ENCODE measurements at places on chromosomes 13 and 19.

- DNase-seq: no peak
These were observed 6.0 kb downstream of the CKAP2 start for GRCh38 chr13:52461265-52461664.

DNA sequence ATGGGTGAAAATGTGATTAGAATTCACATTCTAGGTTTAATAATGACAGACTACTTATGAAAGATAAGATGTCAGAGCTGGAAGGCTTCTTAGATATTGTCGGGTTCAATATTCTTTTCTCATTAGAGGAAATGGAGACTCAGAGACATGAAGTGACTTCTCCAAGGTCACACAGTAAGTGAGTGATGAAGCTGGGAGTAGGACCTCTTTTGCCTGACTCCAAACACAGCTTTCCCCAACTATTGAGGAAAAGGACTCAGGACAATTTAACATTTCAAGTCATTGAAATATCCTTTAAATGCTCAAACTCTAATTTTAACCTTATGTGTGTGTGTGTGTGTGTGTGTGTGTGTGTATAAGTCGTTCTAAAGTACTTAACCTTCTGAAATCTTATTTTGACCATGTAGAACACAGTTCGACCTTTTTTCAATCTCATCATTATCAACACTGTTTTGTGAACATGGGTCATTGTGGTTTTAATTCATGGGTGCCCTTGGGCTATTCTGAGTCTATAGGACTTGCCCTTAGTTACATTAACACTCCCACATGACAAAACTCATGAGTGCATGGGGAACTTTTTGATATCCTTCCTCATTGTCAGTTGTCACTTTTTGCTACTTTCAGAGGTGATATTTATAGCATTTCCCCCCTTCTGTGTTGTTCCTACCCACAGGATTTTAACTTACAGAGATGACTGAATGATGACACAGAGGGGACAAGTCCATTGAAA is 53.0 kb downstream of the LRCH1 start:
- no peak for DNase-seq

GRCh38 chr19:10517760-10518443 is 655 bp upstream of the S1PR5 start:
- no peak for DNase-seq

GRCh38 chr13:100040196-100040595 is 48.7 kb upstream of the PCCA start:
- DNase-seq: peak; percentile 26

DNA sequence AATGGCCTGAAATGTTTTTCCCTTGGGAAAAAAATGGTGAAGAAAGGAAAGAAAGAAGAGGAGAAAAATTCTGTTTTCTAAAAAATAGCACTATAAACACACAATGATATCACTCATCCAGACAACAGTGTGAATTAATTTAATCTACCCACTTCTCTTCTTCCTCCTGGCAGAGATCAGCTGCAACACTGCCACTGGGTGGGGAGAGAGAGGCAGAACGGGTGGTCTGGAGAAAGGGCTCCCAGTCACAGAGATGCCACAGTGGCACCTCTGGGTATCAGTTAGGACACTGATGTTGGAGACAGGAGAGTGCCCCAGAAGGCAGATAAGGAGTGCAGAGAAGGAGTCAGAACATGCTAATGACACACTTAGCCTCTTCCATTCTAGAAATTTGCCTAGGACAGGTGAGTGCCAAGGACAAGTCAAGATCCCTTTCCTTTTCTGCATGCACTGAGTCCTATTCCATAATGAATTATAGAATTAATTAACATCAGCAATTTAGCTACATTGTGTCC is 168.6 kb downstream of the SUCLA2 start:
- no peak for DNase-seq

DNA sequence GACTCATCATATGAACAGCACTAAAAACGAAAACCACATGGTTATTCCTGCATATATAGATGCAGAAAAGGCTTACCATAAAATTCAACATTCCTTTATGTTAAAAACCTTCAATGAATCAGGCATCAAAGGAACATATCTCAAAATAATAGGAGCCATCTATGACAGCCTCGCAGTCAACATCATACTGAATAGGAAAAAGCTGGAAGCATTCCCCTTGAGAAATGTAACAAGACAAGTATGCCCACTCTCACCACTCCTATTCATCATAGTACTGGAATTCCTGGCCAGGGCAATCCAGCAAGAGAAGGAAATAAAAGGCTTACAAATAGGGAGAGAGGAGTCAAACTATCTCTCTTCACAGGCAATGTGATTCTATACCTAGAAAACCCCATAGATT is 179.6 kb upstream of the HTR2A start:
- no peak for DNase-seq

- no peak for DNase-seq
These were observed 80.6 kb downstream of the DGKH start for GRCh38 chr13:42129033-42129432.

- DNase-seq: no peak
These were observed 605 bp upstream of the TEX30 start for GRCh38 chr13:102774214-102774568.

- DNase-seq: no peak
These were observed 482.5 kb upstream of the SPRY2 start for GRCh38 chr13:80823472-80823871.

GRCh38 chr13:87906411-87906810 is 235.2 kb downstream of the SLITRK5 start:
- DNase-seq: no peak

DNA sequence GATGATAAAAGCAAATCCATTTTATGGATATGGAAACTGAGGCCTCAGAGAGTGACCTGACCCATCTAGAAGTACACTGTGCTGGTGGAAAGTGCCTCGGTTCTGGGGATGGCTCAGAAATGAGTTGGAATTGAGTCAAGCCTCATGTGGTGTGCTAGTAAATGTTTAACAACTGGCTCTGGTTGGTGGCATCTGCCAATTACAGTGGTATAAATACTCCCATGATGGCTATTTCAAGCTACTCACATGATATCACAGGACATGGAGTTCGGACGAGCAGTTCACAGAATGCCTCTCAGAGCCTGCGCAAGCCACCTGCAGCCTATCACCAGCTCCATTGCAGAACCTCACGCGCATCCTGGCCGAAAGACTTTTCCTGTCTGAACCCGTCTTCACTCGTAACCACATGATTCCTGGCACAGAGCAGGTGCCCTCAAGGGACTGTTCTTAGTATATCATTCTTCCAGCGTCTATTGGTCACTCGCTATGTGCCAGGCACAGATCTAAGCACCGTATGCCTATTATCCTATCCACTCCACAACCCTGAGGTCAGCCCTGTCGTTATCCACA is 9.1 kb downstream of the TMEM150B start:
- DNase-seq: no peak

- DNase-seq: no peak
These were observed at the start of gene AKAP11 for GRCh38 chr13:42272115-42272803. Gene AKAP11 (plus strand): TSS chr13:42272152. CDS start chr13:42286349, 14,197 bp downstream.

- DNase-seq: no peak
These were observed 45.3 kb downstream of the RGCC start for GRCh38 chr13:41502673-41503072.

DNA sequence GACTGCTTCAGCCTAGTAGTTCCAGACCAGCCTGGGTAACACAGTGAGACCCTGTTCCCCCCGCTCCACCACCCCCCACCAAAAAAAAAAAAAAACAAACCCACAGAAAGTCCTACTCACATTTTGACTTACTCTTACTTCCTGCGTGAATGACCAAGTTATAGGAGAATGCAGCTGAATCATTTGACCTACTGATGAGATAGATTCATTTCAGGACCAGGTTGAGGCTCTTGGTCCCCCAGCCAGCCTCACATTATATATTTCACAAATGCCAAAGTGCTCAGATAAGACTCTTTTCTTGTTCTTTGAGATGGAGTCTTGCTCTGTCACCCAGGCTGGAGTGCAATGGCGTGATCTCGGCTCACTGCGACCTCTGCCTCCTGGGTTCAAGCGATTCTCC is 70.2 kb downstream of the KLF5 start:
- DNase-seq: no peak

GRCh38 chr13:99970651-99971575 is 654 bp downstream of the ZIC5 start:
- no peak for DNase-seq

DNA sequence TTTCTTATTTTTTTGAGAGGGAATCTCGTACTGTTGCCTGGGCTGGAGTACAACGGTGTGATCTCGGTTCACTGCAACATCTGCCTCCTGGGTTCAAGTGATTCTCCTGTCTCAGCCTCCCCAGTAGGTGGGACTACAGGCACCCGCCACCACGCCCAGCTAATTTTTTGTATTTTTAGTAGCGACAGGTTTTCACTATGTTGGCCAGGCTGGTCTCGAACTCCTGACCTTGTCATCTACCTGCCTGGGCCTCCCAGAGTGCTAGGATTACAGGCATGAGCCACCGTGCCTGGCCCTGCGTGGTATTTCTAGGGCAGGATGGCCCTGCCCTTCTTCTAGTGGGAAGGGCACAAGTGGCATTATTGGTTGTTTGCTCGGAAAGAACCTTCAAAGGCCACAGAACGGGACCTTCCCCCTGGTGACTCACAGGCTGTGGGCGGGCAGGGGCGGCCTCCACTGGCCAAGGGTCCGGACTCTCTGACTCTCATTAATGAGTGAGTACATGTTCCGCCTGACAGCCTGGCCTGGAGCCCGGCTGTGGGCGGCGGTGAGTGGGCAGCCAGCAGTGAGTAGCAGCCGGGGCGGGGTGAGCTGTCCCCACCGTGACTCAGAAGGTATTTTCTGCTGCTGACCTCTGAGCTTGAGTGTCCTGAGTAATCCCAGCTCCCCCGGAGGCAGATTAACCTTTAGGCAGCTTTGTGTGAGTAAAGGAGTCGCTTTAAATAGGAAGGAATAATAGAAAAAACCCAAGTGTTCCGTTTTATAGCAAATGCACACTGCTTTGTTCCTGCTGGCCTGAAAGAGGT is 5.1 kb downstream of the DOT1L start:
- DNase-seq: peak; percentile 52

DNA sequence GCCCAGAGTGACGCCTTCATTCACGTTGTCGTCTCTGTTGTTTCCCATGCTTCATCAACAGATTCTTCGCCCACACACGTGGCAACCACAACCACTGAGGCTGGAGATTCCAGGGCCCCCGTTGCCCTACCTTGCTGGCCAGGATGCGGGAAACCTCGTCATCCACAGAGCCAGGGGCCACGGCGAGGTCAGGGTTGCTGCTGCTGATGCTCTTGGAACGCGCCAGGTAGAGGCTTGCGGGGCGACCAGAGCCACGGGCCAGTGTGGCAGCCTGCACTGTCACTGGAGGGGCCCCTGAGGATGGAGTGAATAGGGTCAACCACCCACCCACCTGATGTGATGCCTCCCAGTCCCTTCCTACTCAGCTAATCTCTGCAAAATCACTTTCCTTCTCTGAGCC is 6.3 kb upstream of the ANGPTL8 start:
- DNase-seq: no peak

DNA sequence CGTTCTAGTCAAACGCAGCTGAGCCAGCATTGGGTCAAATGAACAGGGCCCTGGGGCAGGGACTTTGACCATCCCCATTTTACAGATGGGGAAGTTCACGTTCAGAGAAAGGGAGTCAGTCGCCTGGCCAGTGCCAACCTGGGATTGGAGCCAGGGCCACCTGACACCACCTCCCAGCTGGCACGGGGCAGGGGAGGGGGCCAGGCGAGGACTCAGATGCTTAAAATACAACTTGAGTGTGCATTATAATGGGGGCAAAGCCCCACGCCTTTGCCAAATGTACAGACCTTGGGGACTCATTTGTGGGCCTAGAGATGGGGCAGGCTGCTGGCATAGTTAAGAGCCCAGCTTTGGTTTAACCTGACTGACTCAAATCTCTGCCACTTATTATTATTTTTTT is 14.6 kb downstream of the PRR12 start:
- DNase-seq: no peak

GRCh38 chr13:55483626-55484158 is 1657.0 kb upstream of the PRR20A start:
- DNase-seq: no peak

DNA sequence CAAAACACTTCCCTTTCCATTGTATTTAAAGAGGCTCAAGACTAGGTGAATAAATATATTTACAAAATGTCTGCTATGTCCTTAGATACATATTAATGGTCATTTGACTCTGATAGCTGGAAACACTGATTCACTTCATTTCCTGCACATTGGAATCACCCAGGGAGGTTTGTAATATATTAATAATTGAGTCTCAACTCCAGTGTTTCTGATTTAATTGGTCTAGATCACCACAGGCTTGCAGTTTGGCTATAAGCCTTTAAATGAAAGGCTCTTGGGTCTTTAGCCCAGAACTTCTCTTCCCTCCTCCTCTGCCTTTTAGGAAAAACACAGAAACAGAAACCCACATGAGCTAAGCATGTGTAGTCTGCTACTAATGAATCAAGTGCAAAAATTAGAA is 378.0 kb downstream of the TBC1D4 start:
- no peak for DNase-seq

- no peak for DNase-seq
These were observed 1.1 kb downstream of the ATP13A1 start for GRCh38 chr19:19662344-19662743.

GRCh38 chr13:73365252-73365651 is 306.4 kb downstream of the KLF5 start:
- DNase-seq: peak; percentile 55

DNA sequence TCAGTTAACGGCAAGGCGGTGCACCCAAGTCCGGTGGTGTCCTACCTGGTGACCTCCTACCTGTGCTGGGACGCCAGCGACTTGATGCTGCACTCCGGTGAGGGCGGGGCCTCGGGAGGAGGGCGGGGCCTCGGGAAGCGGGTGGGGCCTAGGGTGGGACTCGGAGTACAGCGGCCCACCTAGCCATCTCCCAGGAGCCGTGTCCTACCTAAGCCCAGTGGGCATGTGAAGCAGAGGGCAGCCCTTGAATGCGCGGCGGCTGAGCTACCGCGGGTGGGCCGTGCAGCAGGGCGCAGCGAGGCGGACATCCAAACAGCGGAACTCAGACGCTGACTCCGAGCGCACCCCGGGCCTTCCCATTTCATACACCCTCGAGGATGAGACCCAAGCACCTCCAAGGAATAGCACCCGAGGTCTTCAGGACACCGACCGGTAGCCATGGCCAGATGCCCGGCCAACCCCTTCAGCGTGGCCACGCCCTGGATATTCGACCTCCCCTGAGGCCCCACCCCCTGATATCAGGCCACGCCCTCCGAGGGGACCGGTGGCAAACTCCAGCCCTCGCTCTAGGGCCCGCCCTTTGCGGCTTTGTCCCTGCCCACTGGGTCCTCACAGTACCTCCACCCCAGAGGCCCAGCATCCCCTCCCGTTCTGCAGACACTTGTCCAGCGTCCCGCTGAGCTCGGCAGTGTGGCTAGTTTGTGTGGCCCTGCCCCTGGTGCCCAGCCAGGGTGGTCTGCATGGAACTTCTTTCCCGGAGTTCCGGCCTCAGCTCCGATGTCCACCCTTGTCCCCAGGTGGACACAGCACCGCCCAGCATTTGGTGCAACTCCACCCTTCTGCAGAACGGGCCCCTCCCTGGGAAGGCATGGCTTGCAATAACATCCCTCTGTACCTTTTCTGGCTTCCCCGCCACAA is 5.4 kb downstream of the KLK1 start:
- DNase-seq: no peak
